SIG-M5 (cell line): ENCODE measurements at places on chromosomes 6 and 20.

- DNase-seq = no peak
Measured at GRCh38 chr6:131103296-131103695, 32.0 kb upstream of the AKAP7 start.

DNA sequence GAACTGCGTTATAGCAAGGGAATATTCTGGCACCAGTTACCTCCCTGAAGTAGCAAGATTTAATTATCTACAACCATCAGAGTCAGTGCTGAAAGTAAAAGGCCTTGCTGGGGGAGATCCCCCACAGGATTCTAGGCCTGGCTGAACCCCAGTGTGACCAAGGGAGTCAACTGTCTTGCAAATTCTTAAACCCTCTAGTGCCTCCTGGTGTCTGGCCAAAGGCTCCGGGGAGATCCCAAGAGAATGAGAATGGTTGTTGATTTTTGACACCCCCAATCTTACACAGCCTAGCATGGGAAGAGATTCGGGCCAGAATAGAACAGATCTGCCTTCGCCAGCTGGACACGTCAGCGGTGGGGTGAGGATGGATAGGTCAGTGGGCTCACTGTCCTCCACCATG is 179.4 kb downstream of the ERMARD start:
- DNase-seq = no peak

GRCh38 chr20:32018269-32019155 is 8.3 kb downstream of the CCM2L start:
- DNase-seq = no peak

DNA sequence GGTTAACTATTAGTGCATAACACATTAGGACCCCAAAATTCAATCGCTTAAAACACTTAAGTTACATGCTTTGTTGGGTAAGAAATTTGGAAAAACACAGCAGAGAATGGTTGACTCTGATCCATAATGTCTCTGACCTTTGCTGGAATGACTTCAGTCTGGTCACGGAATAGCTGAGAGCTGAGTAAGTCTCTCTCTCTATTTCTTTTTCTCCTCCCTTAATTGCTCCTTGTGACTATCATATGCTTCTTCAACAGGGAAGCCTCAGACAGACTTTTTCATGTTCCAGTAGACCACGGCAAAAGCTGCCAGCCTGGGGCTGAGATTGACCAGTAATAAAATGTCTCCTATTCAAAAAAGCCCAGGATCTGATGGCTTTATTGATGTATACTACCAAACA is 4.8 kb downstream of the OR12D1 start:
- no peak for DNase-seq

- no peak for DNase-seq
Measured at GRCh38 chr6:54074109-54074508, 37.1 kb upstream of the MLIP start.

DNA sequence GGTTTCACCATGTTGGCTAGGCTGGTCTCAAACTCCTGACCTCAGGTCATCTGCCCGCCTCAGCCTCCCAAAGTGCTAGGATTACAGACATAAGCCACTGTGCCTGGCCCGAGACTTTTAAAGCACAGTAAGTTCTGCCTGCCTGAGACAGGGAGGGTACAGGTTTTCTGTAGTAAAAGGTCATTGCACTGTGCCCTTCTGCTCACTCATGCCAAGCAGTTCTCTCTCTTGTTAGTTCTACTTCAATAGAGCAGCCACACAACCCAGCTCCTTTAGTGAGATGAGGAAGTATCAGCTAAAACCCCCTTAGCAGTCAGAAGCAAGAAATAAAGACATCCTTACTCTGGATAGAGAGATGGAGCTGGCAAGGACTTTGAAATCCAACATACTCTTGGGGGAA is 52.4 kb upstream of the ARMH2 start:
- DNase-seq = no peak

GRCh38 chr20:64112691-64113443 is 5.5 kb upstream of the NPBWR2 start:
- DNase-seq = no peak
